ENCODE measurements at places on chromosomes 11 and 22.

DNA sequence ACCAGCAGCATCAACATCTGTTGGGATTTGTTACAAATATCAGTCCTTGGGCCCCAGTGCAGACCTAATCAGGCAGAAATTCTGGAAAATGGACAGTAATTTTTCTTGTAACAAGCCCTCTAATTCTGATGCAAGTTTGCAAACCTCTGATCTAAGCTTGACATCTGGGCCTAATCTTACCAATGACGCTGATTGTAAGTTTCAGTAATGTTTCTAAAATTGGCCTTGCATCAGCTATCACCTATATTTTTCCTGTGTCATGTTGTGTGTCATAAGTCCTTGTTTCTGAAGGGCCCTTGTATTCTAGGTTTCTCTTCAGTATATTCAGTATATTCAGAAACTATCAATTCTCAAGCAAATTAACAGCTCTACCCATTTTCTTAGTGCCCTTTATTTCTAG, 36.4 kb downstream of the ZNF215 start:
- no peak for DNase-seq

DNA sequence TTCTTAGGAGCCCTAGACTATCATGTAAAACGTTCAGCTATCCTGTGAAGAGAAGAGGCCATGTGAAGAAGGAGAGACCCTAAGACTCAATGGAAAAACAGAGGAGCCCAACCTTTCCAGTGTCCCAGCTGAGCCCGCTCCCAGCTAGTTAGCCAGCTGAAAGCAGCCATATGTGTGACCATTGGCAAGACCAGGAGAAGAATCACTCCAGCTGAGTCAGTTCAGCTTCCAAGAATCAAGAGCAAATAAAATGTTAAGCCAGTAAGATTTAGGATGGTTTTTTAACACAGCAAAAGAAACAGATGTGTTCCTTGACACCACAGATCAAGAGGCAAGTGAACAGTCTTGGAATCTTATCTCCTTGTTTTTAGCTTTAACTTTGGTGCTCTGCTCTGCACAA, 108.0 kb downstream of the CCDC81 start:
- DNase-seq = no peak

DNA sequence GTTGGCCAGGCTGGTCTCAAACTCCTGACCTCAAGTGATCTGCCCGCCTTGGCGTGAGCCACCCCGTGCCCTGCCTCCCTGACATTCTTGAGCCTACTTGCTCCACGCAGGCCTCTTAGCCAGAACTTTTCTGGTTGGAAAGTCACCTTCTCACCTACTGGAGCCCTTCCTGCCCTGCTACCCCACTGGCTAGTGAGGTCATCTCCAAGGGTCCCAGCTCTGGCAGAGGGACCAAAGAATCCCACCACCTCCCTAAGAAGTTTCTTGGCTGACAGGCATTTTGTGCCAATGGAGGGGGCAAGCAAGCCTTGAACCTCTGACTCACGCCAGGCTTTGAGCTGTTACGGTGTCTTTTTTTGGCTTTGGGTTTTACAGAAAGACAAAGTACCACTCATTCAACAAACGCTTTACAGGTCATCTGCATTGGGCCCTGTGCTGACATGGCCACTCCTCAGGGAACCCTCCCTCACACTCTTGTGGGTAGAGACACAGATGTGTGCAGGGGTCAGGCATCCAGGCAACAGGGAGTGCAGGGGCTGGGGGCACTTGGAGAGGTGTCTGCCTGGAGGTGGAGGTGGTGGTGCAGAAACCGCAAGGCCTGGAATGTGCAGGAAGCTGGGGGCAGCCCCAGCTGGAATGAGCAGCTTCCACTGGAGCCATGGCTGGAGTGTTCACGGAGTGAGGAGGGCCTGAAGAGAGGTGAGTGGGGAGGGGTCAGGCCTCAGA, 27.1 kb upstream of the WNT11 start:
- no peak for DNase-seq

- DNase-seq = peak; percentile 55
Measured at GRCh38 chr22:32745251-32745995, 56.1 kb upstream of the TIMP3 start.

- no peak for DNase-seq
Measured at GRCh38 chr22:49418943-49419342, 408.7 kb downstream of the BRD1 start.

- no peak for DNase-seq
Measured at GRCh38 chr11:74970852-74971395, 17.8 kb upstream of the NEU3 start.

DNA sequence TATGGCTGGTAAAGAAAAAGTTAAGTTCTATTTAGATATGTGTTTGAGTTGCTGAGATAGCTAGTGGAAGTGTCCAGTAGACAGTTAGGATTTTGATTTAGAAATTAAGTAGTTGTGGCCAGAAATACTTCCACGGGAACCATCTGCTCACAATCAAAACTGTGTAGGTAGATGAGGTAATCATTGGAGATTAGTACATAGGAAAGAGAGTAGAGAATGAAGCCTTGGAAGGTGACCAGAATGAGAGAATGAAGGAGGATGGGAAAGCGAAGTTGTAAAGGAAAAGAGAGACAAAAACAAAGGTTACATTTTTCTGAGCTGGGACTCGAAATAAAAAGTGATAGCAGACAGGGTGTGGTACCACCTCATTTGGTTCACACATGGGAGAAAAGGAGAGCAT, 296.9 kb upstream of the SORL1-AS1 start:
- no peak for DNase-seq

GRCh38 chr22:26885441-26886261, 228.3 kb downstream of the MIAT start:
- DNase-seq = no peak

DNA sequence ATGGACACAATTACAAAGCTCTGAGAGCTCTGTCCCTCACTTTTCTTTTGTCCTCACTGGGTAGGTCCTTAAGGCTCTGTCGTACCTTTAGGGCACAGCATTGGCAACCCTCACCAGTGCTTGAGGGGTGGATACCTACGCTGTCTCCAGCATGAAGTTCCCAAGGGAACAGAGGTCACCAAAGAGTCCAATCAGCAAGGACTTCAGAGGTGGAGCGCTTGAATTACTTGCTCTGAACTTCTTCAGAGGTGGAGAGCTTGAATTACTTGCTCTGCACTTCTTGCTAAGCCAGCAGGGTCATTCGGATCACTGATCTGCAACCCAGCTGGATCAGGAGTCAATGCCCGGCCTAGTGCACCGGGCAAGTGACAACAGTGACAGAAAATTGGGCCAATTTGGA, 35.1 kb downstream of the RRP7A start:
- DNase-seq = no peak

- no peak for DNase-seq
Measured at GRCh38 chr11:34433899-34434298, 4.8 kb upstream of the CAT start.

DNA sequence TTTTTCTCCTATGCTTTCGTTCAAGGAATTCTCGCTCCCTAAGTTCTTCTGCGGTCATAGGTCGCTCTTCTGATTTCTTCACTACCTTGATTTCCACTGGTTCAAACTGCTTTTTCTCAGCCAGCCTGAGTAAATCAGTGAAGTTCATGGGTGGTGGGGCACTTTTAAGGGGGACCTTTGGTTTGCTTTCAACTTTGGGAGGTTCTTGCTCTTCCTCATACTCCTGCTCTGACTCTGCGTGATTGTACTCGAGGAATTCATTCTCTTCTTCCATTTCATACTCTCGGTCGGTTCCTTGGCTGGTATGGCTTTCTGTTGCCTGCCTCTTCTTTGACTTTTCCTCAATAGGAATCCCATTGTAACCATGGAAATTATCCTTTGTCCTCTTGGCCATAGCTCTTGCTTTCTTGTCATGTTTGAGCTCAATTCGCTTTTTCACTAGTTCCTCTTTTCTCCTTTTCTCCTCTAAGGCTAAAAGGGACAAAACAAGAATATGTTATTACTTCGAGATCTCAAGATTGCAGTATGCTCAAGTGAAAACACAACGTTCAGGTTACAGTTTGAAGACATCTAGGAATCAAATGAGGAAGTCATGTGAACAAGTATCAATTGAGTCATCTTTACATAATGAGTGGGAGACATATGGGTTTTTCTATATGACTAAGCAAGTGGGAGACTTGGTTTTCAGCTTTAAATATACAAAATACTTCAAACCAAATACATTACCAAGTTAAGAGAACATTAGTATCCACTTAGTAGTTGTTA, 16.2 kb downstream of the MISFA start:
- DNase-seq = peak; percentile 82

GRCh38 chr11:16738947-16739815, 734 bp downstream of the C11orf58 start:
- DNase-seq = peak; percentile 28

DNA sequence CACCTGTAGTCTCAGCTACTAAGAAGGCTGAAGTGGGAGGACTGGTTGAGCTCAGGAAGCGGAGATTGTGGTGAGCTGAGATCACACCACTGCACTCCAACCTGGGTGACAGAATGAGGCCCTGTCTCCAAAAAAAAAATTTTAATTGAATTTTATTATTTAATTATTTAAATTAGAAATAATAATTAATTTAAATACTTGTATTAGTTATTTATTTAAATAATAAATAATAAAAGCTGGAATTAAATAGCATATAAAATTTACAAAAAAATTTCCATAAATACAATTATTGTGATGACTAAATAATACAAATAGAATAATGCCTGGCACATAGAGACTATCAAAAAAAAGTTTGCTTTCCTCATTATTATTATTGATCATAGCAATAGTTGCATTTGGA, 371.5 kb downstream of the KCNA4 start:
- no peak for DNase-seq

DNA sequence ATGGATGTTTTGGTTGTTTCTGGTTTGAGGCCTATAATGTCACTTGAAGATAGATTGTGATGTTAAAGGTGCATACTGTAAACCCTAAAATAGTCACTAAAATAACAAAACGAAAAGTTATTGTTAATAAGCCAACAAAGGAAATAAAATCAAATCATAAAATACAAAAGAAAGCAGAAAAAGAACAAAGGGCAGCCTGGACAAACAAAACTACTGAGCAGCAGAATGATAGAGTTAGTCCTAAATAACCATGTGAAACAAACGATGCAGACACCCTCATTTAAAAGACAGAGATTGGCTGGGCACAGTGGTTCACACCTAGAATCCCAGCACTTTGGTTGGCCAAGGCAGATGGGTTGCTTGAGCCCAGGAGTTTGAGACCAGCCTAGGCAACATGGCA, 90.9 kb upstream of the GAL start:
- no peak for DNase-seq

GRCh38 chr11:72739240-72740059, 12.8 kb downstream of the ARAP1 start:
- no peak for DNase-seq

DNA sequence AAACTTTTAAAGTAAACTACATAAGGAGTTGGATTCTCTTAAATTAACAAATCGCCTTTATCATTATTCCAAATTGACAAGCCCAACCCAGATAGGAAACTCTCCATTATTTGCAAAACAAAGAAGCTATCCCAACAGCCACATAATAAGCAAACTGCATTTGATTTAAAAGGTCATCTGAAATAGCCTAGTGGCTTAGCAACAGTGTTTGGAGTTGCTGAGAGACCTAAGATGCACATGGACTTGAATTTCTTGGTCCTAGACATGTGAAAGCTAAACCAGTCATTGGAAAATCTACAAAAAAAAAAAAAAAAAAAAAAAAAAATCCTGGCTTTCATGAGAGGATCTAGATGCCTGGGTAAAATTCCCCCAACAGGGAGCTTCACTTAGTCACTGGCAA, 69.5 kb downstream of the PRCP start:
- DNase-seq = no peak

GRCh38 chr11:34869425-34869824, 46.8 kb downstream of the APIP start:
- DNase-seq = no peak

- DNase-seq = peak; percentile 20
Measured at GRCh38 chr11:118152552-118153471, at the start of gene SCN4B. SCN4B (minus strand) TSS chr11:118152823; CDS start chr11:118152673, 150 bp downstream.

DNA sequence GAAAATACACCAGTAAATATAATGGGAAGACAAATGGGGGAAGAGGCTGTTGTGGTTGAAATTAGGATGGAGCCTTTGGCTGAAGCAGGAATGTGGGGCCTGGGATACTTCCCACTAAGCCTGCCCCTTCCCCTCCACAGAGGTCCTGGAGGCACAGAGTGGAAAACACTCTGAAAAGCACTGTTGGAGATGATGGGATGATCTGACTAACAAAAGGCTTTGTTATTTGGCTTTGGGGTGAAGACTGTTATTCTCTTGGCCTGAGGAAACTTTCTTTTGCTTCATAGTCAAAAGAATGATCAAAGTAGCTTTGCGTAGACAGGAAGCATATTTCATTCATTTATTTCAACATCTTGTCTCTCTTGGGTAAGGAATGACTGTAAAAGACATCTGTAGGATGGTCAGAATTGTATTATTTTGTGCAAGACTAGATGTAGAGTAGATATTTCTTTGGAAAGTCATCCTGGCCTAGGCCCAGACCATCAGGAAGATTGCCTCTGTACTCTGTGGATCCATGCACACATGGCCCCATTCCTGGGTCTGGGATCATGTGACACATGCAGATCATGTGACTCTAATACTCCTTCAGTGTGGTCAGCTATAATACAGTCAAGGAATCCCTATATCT, 111.4 kb downstream of the SPON1 start:
- DNase-seq = no peak

DNA sequence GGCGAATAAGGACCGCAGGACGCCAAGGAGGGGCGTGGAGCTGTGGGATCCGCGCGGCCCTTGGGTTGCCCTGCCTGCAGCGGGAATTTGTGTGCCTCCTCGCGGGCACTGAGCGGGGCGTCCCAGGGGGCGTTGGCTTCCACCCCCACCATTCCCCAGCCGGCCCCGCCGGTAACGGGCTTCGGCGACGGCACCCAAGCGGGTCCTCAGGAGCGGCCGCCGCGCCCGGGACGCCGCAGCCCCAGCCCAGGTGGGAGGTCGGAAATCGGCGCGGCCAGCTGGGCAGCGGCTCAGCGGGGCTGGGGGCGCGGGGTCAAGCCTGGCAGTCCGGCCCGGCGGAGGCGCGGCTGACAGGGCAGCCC, 320 bp downstream of the CLTCL1 start:
- no peak for DNase-seq

GRCh38 chr11:90434858-90435257, 212.0 kb upstream of the CHORDC1 start:
- no peak for DNase-seq
